ENCODE measurements at places on chromosomes 12 and 14.

GRCh38 chr14:95663226-95663797, 22.9 kb upstream of the TCL1B start:
- DNase-seq = no peak

DNA sequence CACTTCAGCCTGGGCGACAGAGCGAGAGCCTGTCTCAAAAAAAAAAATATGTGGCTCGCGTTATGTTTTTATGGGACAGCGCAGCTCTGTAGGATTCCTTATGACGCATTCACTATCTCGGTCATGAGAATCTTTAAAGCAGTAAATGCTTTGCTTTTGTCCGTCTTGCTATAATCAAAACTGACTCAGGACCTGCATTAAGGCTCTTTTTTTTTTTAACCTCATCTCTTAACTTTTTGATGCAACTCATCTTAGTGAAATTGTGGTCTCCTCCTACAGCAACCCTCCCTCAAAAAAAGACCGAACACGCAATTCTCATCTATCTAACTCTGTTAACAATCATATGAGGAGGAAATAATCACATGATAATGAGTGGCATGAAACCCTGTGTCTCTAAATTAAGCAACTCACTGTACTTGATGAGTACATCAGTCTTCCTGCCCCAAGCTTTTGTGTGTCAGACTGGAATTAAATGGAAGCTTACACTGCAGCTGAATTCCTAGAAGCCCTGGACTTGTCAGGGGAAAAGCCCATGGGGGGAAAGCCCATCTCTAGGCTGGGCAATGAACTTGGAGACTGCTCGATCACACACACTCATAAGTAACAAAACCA, 4.3 kb downstream of the P2RX4 start:
- no peak for DNase-seq

- no peak for DNase-seq
Measured at GRCh38 chr12:121520586-121521086, 60.2 kb downstream of the KDM2B start.

DNA sequence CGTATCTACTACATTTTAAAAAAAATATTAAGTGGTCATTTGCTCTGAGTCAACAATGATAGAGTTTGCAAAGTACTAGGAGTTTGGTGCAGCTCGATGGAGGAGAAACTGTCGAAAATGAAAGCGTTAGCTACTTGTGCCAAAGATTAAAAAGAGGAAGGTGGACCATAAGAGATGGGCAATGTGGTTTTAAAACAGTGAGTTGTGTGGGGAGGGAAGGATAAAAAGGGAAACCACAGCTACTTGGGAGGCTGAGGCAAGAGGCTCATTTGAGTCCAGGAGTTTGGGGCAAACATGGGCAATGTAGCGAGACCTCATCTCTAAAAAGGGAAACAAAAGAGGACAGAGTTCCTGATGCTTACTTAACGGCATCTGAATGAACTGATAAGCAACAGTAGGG, 18.2 kb upstream of the STRAP start:
- no peak for DNase-seq

GRCh38 chr14:72633551-72633950, 260.4 kb downstream of the DPF3 start:
- DNase-seq = no peak

DNA sequence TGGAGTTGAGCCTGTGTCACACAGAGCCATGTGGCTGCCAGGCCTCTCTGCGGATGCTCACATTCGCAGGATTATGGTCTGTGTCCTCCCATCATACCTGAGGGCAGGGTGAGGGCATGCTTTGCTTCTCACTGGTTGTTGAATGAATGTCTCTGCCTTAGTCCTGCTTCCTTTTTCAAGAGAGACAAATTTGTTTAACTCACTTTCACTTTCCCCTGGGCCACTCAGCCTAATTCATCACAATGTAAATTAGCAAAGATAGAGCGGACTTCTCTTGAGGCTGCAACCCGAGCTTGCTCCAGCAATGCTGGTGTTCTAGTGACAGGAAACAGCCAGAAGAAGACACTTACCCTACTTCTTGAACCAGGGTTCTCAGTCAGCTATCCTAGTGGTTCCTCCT, 35.5 kb upstream of the PAX9 start:
- DNase-seq = no peak

DNA sequence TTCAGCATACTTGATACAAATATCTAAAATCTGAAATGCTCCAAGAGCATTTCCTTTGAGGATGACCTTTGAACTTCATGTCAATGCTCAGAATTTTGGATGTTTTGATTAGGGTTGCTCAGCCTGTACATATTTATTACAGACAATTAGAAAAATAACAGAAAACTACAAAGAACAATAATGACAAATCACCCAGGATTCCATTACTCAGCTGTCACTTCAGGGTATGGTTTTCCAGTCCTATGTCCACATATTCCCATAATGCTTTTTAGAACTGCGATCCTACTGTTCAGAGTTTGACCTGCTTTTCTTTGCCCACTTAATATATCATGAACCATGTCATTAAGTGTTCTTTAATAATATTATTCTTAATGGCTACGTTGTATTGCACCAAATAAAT, 11.4 kb downstream of the DLGAP5 start:
- no peak for DNase-seq

DNA sequence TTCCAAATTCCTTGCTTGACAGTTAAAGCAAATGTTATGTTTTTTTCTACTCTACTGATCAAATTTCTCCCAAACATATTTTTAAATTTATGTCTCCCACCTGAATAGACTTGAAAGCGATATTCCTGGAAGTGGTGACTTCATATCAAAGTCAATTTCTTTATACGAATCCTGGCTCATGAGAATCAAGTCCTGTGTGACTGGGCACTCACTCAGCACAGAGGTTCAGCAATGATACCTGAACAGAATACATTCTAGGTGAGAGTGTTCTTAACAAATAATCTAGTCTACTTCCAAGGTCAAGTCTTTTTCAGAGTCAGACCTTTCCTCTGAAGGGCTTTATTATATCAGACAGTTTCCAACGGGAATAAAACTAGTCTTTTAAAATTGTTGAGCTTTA, 1070.6 kb downstream of the TRHDE start:
- DNase-seq = no peak

GRCh38 chr14:78524766-78525165, 354.6 kb downstream of the NRXN3 start:
- DNase-seq = no peak

- DNase-seq = no peak
Measured at GRCh38 chr12:77343291-77343690, 277.9 kb upstream of the E2F7 start.

- DNase-seq = peak; percentile 84
Measured at GRCh38 chr12:110846615-110847566, at the start of gene CCDC63. Gene CCDC63 (plus strand): TSS chr12:110846987. CDS start chr12:110852955, 5,968 bp downstream.

DNA sequence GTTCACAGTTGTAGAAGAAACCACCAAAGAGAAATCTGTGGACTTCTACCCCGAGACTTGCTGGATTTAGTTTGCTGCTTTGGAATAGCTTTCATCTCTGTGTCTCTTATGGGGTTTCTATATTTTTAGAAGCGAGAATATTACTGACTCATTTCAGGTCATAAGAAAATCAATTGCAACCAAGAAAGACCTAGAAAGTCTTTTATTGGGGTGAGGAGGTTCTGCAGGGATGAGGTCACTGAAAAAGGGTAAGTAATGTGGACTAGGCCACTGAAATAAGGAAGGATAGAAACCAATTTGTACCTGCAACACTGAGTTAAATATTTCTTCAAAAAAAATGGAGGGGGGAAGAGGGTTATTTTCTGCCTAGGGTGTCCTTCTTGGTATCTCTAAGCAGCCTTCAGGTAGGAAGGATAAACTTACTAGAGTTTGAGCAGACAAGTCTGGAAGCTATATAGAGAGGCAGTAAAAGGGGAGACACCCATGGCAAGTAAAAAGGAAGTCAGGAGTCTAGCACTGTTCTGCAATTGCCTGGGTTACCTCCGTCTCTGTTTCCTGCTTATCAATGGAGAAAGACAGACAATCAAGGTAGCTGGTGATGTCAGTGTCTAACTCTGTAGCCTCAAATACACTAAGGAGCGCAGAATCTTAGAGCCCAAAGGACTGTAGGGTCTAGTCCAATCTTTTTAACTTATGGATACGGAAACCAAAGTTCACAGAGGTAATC, 19.6 kb upstream of the KERA start:
- DNase-seq = no peak

DNA sequence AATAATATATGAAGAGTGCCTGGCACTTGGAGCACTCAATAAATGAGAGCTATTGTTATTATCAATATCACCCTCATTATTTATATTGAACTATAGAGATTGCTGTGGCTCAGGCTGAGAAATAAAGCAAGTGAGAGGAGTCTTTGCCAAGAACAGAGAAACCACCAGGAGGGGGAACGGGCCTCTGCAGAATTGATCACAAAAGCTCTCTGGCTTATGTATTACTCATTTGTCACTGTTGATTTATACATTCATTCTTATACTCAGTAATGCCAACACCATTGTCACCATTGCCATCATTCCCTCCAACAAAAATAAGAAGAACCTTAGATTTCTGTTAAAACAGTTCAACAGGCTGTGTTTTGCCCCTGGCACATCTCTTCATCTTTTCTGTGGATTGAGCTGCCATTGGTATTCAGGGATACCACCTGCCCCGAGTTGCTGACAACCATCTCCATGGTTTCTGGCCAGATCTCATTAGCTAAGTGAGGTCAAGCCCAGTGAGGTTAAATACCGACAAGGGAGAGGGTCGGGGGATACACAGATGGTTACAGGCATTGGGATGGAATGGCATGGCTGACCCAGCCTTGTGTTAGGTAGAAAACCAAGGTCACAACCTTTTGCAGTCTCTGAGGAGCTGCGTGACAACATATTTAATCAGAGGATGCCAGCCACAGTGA, 21.8 kb upstream of the PCNX1 start:
- no peak for DNase-seq

DNA sequence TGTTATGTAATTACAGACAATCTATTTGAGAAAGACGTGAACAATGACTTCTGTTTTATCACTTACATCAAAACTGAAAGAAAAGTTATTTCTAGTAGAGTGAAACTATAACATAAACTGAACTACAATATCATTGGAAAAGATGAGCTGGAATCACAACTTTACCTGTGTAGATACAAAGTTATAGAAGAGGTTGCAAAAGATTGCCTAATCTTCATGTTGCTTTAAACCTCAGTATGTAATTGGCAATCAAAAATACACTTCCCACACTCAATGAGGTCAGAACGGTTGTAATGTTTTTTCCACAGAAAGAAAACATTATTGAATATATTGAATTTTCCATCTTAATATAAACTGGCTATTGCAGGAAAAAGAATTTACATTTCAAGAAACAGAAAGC, 37.7 kb upstream of the GXYLT1 start:
- no peak for DNase-seq

DNA sequence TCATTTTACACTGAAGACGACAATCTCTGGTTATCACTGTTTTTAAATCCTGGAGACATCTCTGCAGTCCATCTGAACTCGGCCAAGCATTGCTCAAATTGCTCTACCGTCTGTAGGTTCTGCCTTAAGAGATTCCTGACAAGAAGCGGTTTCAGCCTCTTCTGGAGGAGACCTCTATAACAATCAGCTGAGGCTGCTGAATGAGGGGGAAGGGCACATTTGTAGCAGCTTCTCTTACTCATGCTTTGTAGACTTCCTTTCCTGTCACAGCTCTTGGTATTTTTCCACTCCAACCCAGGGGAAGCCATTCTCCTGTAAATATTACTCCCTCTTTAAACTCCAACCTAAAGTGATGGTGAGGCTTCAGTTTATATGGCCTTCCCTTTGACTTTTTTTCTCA, 3.0 kb downstream of the ARG2 start:
- DNase-seq = no peak

GRCh38 chr12:32072102-32072501, 34.5 kb upstream of the BICD1 start:
- DNase-seq = no peak

DNA sequence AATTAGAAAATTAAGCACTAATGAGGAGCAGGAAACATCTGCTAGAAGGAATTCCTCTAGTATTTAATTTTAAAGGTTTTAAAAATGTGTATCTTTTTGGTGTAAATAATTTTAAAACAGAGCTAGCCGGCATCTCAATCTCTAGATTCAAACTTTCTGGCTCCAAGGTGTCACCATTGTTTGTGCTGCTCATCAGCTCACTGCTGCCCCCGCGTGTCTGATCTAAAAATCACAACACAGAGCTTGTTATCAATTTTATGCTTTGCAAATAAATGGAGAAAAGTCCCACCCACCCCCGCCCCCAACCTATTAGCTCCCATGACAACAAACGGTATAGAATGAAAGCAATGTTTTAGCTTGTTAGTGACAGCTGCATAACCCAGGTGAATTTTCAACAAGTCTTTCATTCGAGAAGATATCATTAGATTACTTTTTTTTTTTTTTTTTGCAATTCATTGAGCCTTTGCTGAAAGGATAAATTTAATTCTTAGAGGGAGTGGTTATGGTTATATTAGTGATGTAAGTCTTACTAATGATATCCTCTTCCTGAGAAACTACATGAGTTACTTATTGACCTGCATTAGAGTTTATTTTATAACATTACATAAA, 11.3 kb upstream of the ABHD12B start:
- peak; percentile 95 for DNase-seq

DNA sequence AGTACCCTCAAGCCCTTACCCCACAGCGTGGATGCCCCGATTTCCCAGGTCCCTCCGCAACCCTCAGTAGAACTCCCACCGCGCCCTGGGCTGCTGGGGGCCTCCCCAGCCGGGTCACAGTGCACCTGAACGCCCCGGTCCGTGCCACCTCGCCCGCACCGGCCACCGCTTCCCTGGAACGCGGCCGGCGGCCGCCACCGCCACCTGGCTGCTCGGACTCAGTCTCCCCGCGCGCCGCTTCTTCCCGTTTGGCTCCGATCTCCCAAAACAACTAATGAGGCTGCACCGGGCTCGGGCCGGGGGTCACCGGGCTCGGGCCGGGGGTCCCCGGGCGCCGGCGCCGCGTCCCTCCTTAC, 1.0 kb downstream of the ITPK1 start:
- peak; percentile 58 for DNase-seq

Measured in NCI-H69 (cell line).